OCI-LY7 (cell line): ENCODE measurements at places on chromosomes 11 and 22. TPM values are rescaled to one million over a fixed set of nuclear protein-coding genes. Genes with fewer than 3 reads are reported as not detected.
A peak's percentile ranks its signal among the peaks of the same experiment; 100 is the strongest.

- DNase-seq: peak; percentile 58
Measured at GRCh38 chr11:130162733-130163132, 3.2 kb downstream of the ST14 start.

GRCh38 chr22:28466399-28466798 lies 213.2 kb downstream of the TTC28 start:
- no peak for DNase-seq

DNA sequence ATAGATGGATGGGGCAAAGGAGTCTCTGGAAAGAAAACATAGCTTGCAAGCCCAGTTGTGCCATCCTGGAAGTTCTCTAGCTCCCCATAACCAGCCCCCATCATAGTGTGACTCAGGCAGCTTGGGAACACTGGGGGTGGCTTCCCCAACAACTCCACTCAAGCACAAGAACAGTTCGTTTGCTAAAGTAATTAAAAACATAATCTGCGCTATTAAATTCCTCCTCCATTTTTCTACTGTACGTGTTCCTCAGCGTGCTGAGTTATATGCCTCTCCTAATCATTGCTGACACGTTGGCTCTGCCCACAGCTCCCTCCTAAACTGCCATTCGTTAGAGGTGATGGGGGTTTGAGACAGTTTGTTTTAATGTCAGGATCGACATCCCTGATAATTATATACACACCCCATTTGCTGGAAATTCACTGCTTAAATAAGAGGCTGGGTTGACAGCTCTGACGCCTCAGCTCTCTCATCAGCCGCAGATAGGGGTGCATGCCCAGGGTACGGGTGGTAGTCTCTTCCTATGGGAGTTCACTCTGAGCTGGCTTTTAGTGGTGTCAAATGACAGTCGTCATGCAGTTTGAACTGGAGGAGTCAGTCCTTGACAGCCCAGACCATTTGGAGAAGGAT lies 59.5 kb upstream of the SEZ6L start:
- no peak for DNase-seq

DNA sequence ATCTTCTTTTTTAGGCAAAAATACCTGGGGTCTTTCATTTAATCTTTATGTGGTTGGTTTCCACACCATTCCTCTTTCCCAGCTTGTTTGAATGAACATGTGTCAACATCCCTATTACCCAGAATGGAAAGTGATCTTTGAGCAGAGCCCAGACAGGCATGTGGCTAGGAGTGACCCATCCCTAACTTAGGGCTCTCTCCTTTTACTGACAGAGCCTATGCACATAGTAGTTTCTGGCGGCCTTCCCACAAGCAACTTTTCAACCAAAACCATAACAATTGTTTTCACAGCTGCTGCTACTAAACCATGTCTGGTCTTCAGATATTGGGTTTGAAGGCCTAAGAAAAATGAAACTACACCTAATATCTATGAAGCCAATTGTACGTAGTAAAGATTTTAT lies 107.5 kb downstream of the TENM4 start:
- no peak for DNase-seq

DNA sequence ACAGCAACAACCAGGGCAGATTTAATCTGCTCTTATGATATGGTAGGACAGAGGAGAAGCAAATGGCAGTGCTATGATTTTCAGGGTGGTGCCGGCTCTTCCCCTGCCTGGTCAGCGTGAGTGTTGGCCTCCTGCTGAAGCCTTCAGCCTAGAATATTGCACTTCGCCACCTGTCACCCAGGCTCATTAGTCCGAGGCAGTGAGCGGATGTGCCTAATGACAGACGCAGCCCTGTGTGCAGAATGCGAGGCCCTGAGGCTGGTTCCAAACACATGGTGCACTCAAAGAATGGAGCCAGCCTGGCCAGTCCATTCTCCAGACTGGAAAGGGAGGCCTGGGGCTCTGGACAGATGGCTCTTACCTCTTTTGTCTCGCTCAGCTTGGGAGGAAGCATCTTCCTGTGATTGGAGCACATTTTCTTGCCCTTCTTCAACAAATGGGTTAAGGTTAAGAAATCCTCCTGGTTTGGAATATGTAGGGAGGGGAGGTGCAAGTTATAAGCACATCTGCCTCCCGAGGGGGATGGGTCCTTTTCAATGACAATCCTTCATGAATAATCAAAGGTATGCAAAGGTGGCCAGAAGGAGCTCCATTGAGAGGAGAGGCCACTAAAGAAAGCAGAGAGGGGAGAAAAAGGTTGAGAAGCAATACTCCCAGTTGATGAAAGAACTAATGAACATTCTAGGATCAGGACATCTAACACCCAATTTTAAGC lies 39.7 kb upstream of the GALNT18 start:
- DNase-seq: no peak

DNA sequence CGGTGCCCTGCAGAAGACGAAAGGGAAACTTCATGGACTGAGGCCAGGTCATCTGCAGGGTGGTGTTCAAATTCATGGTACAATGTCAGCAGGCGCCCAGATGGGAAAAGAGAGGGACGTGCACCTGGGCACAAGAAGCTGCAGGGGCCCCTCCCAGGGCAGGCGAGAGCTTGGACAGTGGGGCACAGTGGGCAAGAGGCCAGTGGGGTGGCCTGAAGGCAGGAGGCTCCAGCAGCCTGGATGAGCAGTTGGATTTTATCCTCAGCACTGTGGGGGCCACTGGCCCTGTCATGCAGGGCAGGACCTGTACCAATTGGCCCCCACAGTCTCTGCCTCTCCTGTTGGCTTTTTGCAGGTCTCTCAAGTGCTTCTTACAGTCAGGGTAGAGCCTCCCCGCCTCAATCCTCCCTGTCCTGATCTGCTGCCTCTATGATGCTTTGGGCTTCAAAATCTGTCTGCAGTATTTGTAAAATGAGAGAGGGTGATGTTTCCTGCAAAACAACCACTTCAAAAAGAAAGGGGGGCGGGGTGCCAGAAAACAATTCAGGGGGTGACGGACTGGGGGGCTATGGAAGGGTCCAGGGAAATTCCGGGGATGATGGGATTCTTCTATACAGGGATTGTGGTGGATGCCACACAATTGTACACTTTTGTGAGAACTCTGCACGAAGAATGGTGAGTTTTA lies 1.7 kb upstream of the BID start:
- DNase-seq: no peak

DNA sequence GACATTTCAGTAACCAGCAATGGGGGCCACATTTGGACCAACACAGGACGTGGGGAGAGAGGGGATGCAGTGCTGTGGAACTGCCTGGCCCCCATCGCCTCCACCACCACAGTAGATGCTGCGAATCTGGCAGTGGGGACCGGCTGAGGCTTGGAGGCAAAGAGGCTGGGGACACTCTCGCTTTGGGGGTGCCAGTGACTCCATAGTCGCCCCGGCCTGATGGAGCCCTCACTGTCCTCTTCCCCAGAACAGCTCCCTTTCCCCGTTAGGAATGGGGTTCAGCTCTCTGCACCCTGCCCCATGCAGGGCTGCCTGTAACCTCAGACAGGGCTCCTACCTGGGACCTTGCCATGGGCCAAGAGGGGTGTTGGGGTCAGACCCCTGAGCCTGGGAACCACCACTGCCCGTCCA lies 1.8 kb upstream of the MUC2 start:
- no peak for DNase-seq

GRCh38 chr11:112656772-112657428 lies 304.3 kb upstream of the NCAM1 start:
- no peak for DNase-seq

GRCh38 chr11:67666303-67666645 lies 8.1 kb downstream of the ALDH3B2 start:
- DNase-seq: no peak

- no peak for DNase-seq
Measured at GRCh38 chr22:17724678-17725499, 49.4 kb downstream of the BID start.

The PRDM11 gene
- total RNA-seq: 8.4 and 8.9 TPM in 2 replicates

DNA sequence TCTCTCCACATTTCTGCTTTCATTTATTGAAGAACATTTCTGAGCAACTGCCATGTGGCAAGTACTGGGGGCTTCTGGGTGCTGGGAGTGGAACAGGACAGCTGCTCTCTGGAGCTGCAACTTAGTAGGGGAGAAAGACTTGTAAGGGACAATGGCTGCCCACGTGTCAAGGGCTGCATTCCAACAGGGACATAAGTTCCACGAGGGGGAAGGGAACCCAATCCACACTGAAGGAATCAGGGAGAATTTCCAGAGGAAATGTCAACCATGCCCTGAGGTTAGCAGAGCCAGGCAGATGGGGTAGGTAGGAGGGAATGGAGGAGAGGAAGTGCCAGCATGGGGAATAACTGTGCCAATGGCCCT lies 1.7 kb downstream of the MAPK8IP2 start:
- DNase-seq: no peak

- DNase-seq: no peak
Measured at GRCh38 chr22:39690881-39691605, 120.5 kb downstream of the CACNA1I start.

- DNase-seq: no peak
Measured at GRCh38 chr22:47629273-47629711, 866.8 kb downstream of the TBC1D22A start.

DNA sequence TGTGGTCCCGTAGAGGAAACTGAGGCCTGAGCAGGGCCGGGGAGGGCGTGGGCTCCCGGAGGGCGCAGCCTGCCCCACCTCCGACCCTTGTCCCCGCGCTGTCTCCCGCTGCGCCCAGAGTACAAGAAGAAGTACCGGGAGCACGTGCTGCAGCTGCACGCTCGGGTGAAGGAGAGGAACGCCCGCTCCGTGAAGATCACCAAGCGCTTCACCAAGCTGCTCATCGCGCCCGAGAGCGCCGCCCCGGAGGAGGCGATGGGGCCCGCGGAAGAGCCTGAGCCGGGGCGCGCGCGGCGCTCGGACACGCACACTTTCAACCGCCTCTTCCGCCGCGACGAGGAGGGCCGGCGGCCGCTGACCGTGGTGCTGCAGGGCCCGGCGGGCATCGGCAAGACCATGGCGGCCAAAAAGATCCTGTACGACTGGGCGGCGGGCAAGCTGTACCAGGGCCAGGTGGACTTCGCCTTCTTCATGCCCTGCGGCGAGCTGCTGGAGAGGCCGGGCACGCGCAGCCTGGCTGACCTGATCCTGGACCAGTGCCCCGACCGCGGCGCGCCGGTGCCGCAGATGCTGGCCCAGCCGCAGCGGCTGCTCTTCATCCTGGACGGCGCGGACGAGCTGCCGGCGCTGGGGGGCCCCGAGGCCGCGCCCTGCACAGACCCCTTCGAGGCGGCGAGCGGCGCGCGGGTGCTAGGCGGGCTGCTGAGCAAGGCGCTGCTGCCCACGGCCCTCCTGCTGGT lies 1.9 kb downstream of the NLRP6 start:
- DNase-seq: no peak

GRCh38 chr11:59192446-59193020 lies 20.2 kb downstream of the MPEG1 start:
- DNase-seq: no peak

- no peak for DNase-seq
Measured at GRCh38 chr11:13705710-13706109, 37.2 kb downstream of the FAR1 start.

The INPPL1 gene
- 195 and 216 TPM in 2 replicates for total RNA-seq
